ENCODE measurements at places on chromosomes 7 and 10.

GRCh38 chr10:104638861-104639589 is 2.1 kb upstream of the SORCS3 start:
- peak; percentile 49 for DNase-seq

DNA sequence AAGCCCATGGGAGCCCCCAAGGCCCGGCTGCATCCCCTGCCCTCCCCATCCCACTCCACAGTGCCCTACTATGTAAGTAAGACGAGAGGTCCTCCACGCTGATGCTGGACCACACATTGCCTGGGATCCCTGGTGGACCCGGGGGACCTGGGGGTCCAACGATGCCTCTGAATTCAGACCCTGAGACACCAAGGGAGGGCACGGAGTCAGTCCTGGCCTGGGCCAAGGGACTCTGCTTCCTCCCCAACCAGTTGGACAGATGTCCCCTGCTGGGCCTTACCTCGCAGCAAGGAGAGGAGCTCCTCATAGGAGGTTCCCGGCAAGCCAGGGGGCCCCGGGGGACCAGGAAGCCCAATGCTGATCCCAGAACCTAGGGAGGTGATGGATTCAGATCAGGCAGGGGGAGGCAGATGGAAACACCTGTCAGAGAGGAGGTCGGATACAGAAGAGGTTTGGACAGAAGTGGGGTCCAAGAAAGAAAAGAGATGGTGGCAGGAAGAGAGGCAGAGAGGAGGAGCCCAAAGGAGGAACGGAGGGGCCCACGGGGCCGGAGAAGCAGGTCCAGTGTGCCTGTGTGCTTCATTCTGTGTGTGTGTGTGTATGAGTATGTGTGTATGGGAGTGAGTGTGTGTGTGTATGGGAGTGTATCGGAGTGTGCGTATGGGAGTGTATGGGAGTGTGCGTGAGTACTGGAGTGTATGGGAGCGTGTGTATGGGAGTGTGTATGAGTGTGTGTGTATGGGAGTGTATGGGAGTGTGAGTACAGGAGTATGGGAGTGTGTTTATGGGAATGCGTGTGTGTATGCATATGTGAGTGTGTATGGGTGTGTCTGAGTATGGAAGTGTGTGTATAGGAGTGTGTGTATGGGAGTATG is 50.2 kb downstream of the COL17A1 start:
- DNase-seq, result peak; percentile 26

- no peak for DNase-seq
These were observed 248.7 kb upstream of the NPVF start for GRCh38 chr7:25476863-25477499.

DNA sequence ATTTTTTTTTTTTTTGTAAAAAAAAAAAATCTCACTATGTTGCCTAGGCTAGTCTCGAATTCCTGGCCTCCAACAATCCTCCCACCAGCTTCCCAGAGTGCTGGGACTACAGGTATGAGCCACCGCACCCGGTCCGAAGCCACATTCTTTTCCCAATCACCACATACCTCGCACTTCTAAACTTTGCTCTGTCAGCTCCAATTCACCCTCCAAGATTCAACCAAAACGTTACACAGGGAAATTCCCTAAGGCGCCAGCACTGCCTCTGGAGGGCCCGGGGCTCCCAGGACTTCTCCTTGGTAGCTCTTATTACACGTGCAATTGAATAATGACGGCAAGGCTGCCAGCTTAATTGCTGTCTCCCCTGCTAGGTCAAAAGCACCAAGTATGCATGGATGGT is 10.3 kb upstream of the DNAAF5 start:
- DNase-seq, result no peak

DNA sequence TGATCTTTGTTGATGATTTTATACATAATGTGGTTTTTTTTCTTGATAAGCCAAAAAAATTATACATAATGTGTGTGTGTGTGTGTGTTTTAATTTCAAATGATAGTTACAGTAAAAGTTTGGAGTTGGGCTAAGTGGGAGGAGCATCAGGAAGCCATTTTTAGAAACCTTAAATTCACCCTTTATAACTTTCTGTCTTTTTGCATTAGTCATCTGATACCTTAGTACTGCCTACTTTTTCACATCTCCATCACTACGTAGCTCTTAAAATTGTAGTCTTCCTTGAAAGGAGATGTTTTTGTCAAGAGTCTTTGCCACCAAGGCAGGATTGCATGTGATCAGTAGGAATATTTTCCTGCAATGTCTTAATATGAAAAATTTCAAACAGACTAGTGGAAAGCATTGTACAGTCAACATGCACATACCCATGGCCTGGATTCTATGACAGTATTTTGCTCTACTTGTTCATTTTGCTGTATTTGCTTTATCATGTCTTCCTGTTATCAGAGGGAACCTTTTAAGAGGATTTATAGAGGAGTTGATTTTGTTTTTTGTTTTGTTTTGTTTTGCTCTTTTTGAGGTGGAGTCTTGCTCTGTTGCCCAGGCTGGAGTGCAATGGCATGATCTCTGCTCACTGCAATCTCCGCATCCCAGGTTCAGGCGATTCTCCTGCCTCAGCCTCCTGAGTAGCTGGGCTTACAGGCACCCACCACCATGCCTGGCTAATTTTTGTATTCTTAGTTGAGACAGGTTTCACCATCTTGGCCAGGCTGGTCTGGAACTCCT is 67.3 kb downstream of the DAGLB start:
- DNase-seq, result no peak

GRCh38 chr7:101140339-101140699 is 13.4 kb downstream of the SERPINE1 start:
- DNase-seq, result no peak

DNA sequence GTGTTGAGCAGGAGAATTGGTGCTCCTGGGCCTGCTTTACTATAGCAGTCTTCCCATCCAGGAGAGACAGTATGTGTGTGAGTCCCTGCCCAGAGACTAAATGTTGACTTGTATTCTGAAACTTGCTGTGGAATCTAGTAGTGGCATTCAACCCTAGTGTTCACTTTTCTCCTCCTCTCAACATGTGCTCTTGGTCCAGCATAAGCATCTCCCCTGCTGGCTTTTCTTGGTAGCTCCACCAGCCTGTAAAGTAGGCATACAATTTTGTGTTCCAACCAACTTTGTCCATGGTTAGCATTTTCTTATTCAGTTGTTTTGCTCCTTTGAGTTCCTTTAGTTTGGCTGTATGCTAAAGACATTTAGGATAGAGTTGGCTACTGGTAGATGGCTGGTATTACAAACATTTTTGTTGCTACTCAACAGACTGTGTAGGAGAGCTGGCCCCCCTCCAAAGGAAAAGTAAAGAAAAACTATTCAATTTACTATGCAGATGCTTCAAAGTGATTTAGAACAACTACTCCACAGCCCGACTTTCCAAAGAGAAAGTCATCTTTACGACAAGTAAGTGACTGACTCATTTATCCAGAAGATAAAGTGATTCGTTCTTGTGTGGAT is 46.0 kb downstream of the ASB4 start:
- DNase-seq, result no peak

DNA sequence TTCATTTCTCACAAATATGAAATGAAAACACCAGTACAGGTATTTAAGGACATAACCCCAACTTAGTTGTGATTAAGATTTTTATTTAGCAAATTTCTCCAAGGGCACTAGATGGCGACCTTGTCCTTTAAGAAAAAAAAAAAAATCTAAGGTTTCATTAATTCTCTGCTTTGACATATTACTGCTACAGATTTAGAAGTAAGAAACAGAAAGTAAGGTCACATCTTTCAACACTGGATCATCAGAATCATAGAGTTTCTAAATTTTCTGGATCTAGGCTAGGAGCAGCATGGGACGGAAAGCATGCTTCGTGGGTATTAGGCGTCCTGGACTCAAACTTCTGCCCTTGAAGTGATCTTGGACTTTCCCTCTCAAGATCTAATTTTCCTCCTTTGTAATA is 85.5 kb upstream of the PRKG1 start:
- no peak for DNase-seq

GRCh38 chr10:119478111-119478802 is 64.3 kb downstream of the RGS10 start:
- DNase-seq, result no peak

DNA sequence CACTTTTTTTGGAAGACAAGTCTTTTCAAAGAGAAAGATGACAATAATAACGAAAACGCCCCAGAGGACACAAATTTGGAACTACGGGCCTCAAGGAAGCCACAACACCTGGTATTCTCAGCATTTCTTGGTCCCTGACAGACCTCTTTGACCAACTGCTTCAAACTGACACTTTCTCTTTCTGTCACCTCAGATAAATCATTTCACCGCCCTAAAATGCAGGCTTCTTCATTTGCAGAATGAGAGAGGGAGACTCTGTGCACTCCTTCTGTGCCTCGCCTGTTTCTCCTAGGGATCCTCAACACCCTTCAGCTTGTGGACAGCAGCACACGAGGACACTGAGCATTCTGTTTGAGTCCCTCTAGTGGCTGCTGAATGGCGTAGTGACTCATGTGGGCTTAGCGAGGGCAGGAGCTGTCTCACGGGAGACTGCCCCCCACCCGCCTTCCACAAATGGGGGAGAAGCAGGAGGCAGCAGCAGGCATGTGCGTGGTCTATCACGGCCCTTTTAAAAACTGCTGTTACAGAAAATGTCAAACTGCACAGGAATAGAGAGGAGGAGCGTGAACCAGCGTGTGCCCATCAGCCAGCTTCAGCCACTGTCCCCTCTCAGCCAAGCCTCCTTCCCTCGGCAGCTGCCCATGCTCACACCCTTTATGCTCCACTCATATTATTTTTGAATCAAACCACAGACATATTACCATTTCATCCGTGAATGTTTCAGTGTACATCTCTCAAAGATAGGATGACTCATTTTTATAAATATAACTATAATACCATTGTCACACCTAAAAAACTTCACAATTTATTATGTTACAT is 41.4 kb downstream of the GSDME start:
- DNase-seq, result peak; percentile 73

- DNase-seq, result no peak
These were observed 260.7 kb downstream of the EXOC4 start for GRCh38 chr7:133513608-133514007.

DNA sequence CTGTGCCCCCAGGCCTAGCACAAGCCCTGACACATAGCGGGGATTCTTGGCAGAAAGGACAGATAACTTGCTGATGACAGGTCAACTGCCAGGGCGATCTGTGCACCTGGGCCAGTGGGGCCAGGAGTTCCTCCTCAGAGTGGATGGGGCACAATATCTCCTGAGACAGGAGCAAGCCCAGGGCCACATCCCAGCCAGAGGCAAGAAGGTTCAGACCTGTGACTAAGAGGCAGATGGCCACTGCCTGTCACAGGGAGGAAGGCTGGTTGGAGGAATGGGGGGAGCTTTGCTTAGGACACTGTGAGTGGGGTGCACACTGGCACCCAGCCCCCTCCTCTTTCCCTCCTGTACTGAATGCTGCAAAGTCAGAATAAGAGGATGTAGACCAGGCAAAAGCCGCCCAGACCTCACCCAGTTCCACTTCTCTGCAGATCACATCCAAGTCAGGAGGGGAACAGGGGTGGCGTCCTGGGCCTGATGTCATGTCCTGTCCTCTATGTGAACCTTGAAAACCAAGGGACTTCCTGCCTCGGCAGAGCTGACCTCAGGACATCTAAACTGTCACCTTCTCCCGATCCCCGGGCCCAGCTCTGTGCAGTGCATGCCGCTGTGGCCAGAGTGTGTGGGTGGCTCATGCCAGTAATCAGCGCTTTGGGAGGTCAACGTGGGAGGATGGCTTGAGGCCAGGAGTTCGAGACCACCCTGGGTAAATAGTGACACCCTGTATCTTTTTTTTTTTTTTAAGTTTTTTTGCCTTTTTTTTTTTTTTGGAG is 1.3 kb downstream of the GUSB start:
- DNase-seq, result peak; percentile 90

- no peak for DNase-seq
These were observed 328.9 kb downstream of the PRPF18 start for GRCh38 chr10:13915710-13916109.

- DNase-seq, result no peak
These were observed 134.6 kb downstream of the DPP6 start for GRCh38 chr7:154186811-154187210.

DNA sequence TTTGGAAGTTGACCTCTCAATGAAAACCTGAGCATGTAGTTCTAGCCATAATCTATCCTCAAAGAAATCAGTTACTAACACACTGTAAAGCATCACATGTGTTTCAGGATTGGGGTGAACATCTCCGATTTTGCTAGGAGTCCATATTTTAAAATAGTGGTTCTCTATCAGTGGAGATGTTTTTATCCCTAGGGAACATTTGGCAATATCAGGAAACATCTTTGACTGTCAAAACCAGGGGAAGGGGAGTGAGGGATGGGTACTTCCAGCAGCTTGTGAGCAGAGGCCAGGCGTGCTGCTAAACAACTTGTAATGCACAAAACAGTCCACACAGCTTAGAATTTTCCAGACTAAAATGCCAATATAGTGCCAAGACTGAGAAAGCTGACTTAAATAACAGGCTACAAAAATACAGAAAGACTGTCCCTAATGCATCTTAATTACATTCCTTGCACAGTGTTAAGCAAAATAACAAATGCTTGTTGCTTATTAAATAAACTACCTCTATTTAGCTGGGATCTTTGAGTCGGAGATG is 120.9 kb downstream of the CRPPA start:
- no peak for DNase-seq

GRCh38 chr7:44101966-44102845 is 1.9 kb upstream of the AEBP1 start:
- DNase-seq, result no peak

DNA sequence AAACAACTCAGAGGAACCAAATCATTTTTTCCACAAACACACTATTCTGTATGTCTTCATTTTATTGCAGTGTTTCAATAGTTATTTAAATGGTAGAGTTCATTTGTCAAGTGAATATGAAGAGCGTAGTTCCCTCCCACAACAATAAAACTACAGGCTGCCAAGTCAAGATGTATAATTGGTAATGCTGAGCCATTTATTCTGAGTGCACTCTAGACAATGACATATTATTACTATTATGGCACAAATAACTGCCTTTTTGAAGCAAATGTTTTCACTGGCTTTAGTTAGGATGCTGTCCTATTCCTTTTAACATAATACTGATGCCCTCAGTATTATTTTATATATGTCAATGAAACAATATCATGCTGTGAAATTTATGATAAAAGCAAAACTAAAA is 102.7 kb upstream of the PCDH15 start:
- no peak for DNase-seq

DNA sequence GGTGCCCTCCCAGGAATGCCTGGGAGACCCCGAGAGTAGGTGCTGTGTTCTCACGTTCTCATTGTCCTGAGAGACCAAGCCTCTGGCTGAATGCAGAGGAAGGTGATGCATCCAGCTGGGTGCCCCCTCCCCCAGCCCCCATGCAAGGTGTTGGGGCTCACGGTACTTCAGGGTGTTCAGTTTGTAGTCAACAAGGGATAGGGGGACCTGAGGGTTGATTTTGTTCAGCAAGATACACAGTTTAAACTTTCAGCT is 60.4 kb upstream of the DUSP5 start:
- DNase-seq, result no peak

DNA sequence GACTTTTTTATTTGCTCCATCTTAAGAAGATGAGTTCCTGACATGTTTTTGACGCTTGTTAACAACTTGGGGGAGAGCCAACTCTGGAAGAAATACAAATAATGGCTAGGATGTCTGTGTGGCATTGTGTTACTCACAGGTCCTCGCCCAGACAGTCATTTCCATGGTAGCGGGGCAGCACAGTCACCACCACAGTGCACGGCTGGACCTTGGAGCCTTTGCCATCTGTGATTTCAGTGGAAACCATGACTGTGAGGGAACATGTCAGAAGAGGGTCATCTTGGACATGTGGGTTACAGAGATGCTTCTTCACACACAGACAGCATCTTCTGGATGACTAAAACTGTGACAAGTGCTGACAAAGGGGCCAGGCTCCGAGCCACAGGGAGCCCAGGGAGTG is 74.5 kb downstream of the PKD1L1 start:
- DNase-seq, result no peak
